ENCODE measurements at places on chromosomes 2 and 18. TPM values are rescaled to one million over a fixed set of nuclear protein-coding genes. Genes with fewer than 3 reads are reported as not detected.

- DNase-seq: no peak
Observed at GRCh38 chr18:28607991-28608390, 431.1 kb upstream of the CDH2 start.

GRCh38 chr2:218983934-218984238, 1.1 kb downstream of the FEV start:
- DNase-seq: no peak

GRCh38 chr2:112151271-112151670, 13.1 kb downstream of the FBLN7 start:
- DNase-seq: no peak

Gene MYOM1
- total RNA-seq: 138 TPM

DNA sequence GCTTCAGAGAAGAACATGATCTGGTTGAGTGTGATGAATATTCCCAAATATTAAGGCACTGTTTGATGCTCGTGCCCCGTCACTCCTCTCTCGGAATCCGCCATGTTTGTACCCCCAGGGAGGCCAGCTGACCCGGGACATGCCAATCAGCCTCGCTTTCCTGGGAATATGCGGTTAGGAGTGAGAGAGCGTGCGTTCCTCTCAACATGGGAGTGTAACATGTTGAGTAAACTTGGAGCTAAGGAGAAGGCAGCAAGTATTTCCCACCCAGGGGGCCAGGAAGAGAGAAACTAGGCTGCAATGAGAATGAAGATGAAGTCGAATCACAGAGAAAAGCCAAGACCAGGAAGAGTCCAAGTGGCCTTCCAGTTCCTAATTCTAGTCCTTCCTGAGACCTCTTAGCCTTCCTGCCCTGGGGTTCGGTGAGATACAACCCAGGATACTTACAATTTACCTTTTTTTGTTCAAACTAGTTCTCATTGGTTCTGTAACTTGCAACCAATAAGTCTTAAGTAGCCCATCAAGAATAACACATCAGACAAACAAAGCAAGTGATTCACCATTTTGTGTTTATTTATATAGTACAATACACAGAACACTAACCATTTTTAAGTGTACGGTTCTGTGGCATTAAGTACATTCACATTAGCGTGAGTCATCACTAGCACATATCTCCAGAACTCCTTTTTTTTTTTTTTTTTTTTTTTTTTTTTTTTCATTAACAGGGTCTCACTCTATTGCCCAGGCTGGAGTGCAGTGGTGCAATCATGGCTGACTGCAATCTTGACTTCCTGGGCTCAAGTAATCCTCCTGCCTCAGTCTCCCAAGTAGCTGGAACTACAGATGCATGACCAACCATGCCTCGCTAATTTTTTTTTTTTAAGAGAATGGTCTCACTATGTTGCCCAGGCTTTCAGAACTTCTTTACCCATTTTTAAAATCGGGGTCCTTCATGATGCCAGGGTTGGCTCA, 36.4 kb upstream of the SLC1A4 start:
- no peak for DNase-seq

- DNase-seq: peak; percentile 24
Observed at GRCh38 chr18:6521803-6522418, 107.2 kb upstream of the L3MBTL4 start.

GRCh38 chr2:128710729-128711128, 392.1 kb upstream of the HS6ST1 start:
- DNase-seq: no peak

Gene SRD5A2
- 0.09 TPM for total RNA-seq

Gene KLHL14
- 0.26 TPM for total RNA-seq

Gene IL1F10
- not detected for total RNA-seq

- DNase-seq: no peak
Observed at GRCh38 chr18:11279461-11279860, 130.1 kb upstream of the PIEZO2 start.

GRCh38 chr18:55086906-55087305, 127.6 kb upstream of the CCDC68 start:
- no peak for DNase-seq

DNA sequence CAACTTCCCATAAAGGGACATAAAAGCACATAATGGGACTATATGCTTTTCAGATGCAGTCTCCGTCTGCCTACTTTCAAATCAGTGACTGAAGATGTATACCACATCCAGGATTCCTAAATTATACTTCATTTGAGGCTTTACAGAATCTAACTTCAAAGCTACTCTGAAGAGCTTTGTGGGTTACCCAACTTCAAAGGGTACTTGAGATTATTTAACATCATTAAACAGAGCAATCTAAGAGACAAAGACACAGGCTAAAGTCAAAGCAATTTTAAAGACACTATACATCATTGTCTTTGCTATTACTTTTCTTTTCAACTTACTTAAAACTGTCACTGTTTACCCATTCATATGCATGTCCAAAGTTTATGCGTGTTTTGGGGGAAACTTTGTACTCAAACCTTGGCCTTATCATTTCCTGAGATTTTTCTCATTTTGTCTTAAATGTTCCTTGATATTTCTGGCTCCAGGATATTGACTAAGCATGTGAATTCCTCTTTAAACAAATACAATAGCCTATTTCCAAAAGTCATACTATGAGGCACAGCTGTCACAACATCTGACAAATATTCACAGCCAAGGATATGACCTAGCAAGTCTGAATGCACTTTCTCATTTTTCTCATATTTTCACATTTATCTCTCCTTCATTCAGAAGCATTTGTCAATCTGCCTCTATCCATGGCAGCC, 1985.1 kb upstream of the PIK3C3 start:
- no peak for DNase-seq

DNA sequence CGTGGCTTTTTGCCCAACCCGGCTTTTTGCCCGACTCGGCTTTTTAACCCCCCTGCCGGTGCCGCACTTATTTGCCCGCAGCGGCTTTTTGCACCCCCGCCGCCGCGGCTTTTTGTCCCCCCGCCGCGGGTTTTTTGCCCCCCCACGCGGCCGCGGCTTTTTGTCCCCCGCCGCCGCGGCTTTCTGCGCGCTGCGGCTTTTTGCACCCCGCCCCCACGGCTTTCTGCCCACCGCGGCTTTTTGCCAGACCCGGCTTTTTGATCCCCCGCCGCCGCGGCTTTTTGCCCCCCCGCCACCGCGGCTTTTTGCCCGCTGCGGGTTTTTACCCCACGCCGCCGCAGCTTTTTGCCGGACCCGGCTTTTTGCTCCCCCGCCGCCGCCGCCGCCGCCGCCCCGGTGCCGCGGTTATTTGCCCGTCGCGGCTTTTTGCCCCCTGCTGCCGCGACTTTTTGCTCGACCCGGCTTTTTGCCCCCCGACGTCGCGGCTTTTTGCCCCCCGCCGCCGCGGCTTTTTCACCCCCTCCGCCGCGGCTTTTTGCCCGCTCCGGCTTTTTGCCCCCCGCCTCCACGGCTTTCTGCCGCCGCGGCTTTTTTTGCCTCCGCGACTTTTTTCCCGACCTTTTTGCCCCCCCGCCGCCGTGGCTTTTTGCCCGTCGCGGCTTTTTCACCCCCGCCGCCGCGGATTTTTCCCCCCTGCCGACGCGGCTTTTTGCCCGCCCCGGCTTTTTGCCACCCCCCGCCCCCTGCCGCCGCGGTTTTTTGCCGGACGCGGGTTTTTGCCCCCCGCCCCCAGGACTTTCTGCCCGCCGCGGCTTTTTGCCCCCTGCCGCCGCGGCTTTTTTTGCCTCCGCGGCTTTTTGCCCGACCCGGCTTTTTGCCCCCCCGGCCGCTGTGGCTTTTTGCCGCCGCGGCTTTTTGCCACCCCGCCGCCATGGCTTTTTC, 2786.5 kb downstream of the RPIA start:
- DNase-seq: no peak

- no peak for DNase-seq
Observed at GRCh38 chr18:74509856-74510769, 13.9 kb downstream of the CNDP2 start.

Gene UGT1A6
- total RNA-seq: 6.3 TPM

GRCh38 chr2:148524519-148524919, 120.0 kb upstream of the EPC2 start:
- DNase-seq: no peak
